ENCODE measurements at places on chromosomes 12 and 14.

- DNase-seq = no peak
Observed at GRCh38 chr14:44372807-44373489, 134.1 kb downstream of the FSCB start.

DNA sequence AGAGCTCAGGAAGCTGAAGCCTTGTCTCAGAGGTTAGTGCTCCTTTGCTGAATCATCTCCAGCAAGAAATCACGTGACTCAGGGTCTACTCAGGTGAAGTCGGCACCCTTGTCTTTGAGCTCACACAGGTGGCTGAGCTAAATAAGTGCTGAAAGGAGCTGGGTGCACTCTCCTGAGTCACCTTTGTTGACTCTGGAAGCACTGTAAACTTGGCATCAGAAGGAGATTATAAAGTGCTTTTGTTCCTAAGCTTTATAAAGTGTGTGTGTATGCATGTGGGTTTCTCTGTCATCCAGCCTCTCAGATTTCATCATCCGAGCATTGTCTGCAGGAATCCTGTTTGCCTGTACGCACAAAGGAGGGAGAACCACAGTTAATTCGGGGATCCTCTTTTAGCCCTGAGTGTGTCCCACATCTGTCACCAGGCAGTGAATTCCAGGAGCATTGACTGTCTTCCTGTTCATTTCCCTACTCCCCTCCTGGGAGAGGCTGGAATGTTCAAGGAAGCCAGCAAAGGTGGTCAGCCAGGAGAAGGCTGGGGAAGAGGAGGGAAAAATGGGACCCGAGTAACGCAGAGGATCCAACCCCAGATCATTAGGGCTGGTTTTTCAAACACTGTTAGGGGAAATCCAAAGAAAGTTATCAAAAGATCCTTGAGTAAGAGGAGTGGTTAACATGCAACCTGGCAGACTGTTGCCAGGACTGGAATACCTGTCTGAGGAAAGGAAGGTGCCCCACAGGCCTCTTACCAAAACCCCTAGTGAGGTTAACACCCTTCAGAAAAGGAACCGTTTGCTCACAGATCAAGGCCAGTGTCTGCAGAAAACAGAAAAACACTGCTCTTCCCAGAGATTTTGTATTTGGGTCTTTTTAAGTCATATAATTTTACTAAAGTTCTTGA, 157.5 kb upstream of the HIF1A start:
- DNase-seq = peak; percentile 31

- no peak for DNase-seq
Observed at GRCh38 chr14:105474483-105475268, at the start of gene CRIP2. TSS of gene CRIP2 (plus strand) at chr14:105474821. CDS start at chr14:105474863, 42 bp downstream.

GRCh38 chr12:48978741-48979601, 849 bp downstream of the WNT1 start:
- no peak for DNase-seq

GRCh38 chr14:25988536-25988935, 609.3 kb downstream of the NOVA1 start:
- no peak for DNase-seq

DNA sequence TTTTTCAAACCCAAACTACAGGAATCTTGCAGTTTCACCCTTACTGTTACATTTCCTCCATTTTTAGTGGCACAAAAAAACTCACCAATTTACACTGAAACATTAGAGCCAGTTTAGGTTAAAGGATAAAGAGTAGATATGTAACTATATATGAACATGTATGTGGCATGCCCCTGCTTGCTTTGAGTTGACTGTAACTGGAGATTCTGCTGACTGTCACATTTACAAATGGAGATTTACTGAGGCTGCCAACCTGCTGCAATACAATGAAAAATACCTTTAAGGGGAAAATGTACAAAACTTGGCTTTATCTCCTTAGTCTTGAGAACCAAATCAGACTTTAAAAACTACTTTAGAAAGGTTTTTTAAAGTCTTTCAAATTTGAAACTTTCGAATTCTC, 28.3 kb downstream of the STON2 start:
- DNase-seq = no peak

GRCh38 chr14:91383439-91383838, 34.2 kb downstream of the CCDC88C start:
- DNase-seq = no peak

DNA sequence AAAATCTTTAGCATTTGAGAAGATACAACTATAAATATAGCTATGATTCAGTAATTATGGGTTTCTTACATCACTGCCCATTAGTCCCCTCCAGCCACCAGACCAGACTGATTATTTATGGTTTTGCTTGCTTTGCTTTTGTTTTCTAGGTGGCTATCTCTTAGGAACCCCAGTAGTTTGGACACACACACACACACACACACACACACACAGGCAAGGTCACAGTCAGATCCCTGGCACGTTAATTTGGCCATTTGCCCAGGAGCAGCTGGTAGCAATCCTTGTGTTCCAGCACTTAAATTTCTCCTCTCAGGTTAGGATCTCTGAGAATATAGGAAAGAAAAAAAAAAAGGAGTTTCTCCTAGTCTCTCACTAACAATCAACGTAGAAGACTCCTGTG, 90.2 kb upstream of the RESF1 start:
- DNase-seq = no peak

GRCh38 chr14:64584190-64584589, 34.4 kb downstream of the PPP1R36 start:
- DNase-seq = no peak

DNA sequence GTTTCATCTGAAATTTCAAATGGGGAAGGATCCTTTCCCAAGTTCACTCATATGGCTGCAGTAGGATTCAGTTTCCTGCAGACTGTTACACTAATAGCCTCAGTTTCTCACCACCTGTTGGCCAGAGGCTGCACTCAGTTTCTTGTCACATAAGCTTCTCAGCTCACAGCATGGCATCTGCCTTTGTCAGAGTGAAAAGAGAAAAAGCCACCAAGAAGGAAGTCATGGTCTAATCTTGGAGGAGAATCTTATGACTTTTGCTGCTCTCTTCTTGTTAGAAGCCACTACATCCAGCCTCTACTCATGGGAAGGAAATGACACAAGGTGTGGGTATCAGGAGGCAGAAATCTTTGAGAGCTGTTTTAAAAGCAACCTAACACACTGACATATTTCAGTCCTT, 39.4 kb upstream of the BTG1 start:
- DNase-seq = no peak

- no peak for DNase-seq
Observed at GRCh38 chr14:75223664-75224154, 47.3 kb upstream of the TMED10 start.

Data from activated CD4-positive, alpha-beta T cell treated with anti-CD3 and anti-CD28 coated beads for 24 hours (primary cell).